ENCODE measurements at places on chromosomes 7 and 10. TPM values are rescaled to one million over a fixed set of nuclear protein-coding genes. Genes with fewer than 3 reads are reported as not detected.

The ELMO1 gene
- total RNA-seq = 27.4 TPM

The NEURL1 gene
- total RNA-seq = 0.66 TPM

The AGAP9 gene
- total RNA-seq = 4.3 TPM

The VSTM4 gene
- total RNA-seq = not detected

The SAP25 gene
- not detected for total RNA-seq

The SERPINE1 gene
- 1.4 TPM for total RNA-seq

The THSD7A gene
- 0.38 TPM for total RNA-seq

The SYCE1 gene
- total RNA-seq = not detected

The GLI3 gene
- total RNA-seq = 5.5 TPM

The TMEM184A gene
- 1.6 TPM for total RNA-seq

The HSPA12A gene
- total RNA-seq = 2.0 TPM

The STK31 gene
- 0.29 TPM for total RNA-seq

The OR2A12 gene
- not detected for total RNA-seq

The GARIN1A gene
- 1.1 TPM for total RNA-seq

The IGF2BP3 gene
- total RNA-seq = 146 TPM

The AKR1C4 gene
- total RNA-seq = not detected

The PAX4 gene
- total RNA-seq = not detected

The MYL10 gene
- total RNA-seq = 0.75 TPM

The CALML5 gene
- not detected for total RNA-seq

The ACTL6B gene
- not detected for total RNA-seq

The MEOX2 gene
- 52.5 TPM for total RNA-seq

The CRHR2 gene
- not detected for total RNA-seq

All from A375 (cell line).